ENCODE measurements at places on chromosomes 11 and 22.

DNA sequence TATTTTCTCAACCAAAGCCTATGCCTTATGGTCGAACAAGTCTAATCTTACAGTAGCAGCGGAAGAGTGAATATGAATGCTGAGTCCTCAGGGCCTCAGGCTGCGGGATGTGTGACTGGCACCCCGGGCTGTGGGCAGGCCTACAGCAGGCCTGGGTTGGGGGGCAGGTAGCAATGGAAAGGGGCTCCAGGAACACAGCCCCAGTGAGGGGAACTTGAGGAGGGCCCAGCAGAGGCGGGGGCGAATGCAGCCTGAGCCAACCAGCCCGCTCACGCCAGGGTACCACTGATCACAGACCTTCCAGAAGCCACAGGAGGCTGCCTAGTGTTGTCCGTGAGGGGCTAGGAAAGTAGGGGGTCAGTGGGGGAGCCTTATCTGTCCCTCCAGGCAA lies 11.3 kb upstream of the CD5 start:
- DNase-seq: no peak

DNA sequence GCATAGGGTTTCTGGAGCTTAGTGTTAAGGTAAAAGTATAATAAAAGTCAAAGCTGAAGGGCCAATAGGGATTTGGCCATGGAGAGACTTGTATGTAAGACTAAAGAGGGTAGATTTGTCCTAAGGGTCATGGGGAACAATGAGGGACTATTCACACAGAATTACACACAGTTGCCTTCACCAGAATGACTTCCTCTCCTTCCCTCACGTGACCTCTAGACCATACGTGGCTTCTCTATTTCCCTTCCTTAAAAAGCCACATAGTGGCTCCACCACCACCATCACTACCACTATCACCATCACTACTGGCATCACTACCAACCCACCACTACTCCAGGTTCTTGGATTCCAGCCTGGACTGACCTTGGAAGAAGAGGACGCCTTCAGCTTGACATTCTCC lies 2.8 kb downstream of the HPX start:
- no peak for DNase-seq

DNA sequence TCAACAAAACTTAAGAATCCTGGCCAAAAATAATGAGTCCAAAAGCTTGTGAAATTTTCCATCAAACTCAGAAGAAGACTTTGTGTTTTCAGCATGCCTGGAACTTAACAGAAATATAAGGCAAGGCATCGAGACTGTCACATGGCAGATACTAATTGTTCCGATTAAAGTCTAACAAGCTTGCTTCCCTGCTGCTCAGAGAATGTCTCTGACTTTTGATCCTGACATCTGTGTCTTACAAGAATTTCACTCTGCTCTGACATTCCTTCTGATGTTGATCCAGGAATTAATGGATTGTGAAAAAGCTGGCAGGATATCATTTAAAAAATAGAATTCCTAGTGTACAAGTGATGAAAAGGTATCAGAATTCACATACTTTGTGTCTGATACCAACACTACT lies 170.2 kb downstream of the DCDC1 start:
- DNase-seq: no peak

- no peak for DNase-seq
Observed at GRCh38 chr11:68146704-68147474, 25.7 kb upstream of the CHKA start.

GRCh38 chr22:48207919-48208535 lies 1445.6 kb downstream of the TBC1D22A start:
- DNase-seq: no peak

DNA sequence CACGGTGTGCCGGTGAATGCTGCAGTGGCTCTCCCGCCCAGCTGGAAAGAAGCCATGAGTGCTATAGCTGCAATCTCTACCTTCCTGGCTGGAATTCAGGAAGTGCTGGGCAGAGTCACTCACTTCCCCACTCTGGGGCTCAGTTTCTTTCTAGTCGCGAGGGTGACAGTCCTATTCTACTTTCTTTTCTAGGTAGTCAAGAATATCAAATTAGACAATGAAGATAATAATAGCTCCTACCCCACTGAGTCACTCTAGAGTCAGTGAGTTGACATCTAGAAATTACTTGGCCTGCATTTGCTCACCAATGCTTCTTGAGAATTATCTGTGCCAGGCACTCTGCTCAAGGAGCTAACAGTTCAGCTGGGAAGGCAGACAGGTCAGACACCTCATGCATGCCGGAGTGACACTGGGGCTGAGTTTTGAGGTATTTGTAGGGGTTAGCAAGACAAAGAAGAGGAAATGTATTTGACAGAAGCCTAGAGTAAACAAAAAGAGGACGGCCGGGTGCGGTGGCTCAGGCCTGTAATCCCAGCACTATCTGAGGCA lies 3.2 kb downstream of the CENPM start:
- DNase-seq: no peak

Measured in NCI-H2171 (cell line).